Islet precursor cell (in vitro differentiated cells): ENCODE measurements at places on chromosomes 4 and X.

GRCh38 chr4:41874873-41875272 is 60.4 kb upstream of the TMEM33 start:
- no peak for DNase-seq

- DNase-seq, result no peak
These were observed 359.9 kb upstream of the CNKSR2 start for GRCh38 chrX:21014326-21014725.

- DNase-seq, result no peak
These were observed 108.6 kb downstream of the PPP3CA start for GRCh38 chr4:101238706-101239105.

- DNase-seq, result no peak
These were observed 51.9 kb upstream of the IRF2 start for GRCh38 chr4:184526228-184526627.

DNA sequence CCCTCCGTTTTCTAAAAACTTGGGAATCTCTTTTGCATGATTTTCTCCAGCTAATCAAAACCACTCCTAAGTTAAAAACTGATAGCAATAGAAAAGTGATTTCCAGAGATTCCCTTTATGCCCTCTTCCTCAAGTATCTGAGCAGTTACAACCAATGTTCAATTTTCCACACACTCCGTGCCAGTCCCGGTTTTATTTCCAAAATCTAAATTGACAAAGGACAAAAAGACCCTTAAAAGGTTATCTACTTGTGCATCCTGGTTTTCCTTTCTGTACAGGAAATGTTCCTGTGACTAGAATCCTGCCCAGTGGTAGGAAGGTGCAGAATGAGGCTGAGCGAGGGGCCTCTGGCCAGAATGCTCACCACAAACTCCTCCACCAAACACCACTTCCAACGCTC is 1.3 kb downstream of the SFRP2 start:
- DNase-seq, result no peak

GRCh38 chrX:41960142-41960541 is 36.8 kb upstream of the CASK start:
- DNase-seq, result no peak

DNA sequence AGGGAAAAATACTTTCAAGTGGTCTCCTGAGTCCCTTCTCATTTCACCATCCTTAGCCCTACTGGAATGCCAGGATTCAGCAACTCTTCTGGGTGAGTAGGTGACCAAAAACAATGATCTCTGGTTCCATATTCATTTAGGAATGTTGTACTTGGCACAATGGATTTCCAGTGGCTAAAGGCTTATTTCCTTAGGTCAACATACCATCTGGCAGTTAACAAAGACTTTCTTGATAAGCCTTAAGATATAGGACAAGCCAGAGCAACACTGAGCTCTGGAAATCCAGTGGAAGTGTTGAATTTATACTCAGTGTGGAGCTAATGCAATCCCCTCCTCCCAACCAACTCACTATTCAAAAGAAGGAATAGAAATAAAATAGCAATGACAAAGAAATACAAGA is 139.4 kb upstream of the EMCN start:
- no peak for DNase-seq

GRCh38 chr4:142777045-142777743 is 68.9 kb downstream of the INPP4B start:
- no peak for DNase-seq

DNA sequence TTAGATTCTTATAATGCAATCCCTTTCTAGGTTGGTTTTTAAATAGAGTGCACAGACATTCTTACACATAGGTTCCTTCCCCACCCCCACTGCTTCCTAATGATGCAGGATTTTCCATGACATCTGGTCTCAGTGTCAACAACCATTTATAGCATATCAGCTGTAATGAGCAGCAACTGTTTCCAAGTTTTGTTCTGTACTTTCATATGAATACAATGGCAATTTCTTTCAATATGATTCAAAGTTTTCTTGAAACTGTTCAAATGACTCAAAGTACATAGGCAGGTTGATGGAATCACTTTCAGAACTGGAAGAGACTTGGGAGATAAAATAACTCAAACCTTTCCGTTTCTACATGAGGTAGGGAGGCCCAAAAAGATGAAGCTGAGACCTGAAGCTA is 220.7 kb downstream of the CAMK2D start:
- no peak for DNase-seq

- DNase-seq, result no peak
These were observed 41.8 kb upstream of the CLDN24 start for GRCh38 chr4:183364025-183364424.

DNA sequence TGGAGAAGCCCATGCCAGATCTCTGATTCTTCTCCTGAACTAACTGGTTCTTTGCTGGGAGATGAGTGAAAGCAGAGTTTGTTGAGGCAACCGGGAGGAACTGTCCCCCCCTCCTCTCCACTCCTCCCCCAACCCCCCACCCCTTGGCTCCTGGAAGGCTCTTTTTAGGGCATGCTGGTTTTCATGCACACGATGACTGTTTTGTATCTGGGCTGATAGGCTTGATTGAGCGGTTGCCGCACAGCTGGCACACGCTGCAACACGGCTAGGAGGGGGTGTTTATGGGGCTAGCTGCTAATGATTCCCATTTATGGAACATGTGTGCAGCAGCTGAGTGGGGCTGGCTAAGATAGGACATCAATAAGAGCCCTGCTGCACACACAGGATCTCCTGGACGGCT is 137.2 kb downstream of the SMIM20 start:
- no peak for DNase-seq

- DNase-seq, result no peak
These were observed 88.7 kb downstream of the SLC16A2 start for GRCh38 chrX:74509989-74510388.

DNA sequence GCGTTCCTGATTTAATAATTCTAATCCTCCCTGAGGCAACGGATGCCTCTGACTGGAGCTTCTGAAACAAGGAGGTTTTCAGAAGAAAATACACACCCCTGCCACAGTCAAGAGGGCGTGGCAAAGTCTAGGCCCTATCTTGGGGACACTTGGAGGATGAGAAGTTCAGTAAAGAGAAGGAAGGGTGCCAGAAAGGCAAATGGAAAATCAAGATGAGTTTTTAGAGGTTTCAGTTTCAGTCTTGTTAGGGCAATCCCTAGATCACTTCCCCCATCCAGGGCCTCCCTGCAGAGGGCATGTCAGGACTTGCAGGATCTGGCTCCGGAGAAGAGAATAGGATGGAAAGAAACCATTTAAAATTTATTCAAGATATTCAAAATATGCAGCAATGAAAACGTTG is 28.5 kb upstream of the FGF2 start:
- peak; percentile 76 for DNase-seq

DNA sequence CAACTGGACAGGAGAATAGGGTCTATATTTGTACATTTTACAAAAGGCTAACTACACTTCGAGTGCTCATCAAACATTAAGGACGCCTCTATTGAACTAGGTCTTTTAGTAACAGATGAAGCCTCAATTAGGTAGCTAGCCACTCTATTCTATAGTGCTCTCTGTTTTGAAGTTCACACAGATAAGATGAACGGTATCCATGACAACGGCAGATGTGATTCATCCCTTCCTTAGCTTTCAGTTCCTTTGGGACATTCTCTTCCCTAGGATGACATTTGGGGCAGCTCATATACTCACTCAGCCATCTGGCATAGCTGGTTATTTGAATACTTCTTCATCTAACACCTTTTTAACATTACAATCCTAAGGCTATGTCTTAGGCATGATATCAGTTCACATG is 62.4 kb upstream of the WDFY3 start:
- no peak for DNase-seq

DNA sequence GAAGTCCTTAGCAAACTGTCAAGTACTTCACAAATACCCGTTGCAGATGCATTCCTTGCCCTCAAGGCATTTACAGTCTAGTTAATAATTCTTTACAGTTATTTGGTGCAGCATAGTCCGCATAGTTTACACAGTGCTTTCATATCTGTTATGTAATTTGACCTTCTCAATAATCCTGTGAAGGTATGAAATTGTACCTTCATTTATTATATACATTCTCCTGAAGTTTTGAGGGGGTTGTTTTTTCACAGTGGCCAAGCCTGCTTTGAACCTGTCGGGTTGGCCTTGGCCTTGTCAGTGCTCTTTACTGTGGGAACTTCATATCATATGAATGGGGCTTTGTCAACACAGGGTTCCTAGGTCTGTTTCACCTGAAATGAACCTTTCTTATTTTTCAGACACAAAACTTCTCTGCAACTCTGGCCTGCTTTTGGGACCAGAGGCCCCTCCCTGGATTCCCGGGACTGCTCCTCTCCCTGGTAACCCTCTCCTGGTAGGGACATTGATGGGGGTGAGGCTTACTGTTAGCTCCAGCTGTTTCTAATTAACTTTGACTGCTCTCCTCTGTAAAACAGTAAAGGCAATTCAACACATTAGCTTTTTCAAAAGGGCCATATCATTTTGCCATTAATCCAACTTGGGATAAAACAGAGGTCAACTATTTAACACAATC is 9.1 kb downstream of the IGFBP7 start:
- DNase-seq, result peak; percentile 62

- DNase-seq, result no peak
These were observed 25.6 kb downstream of the ZDHHC9 start for GRCh38 chrX:129818123-129818522.

- peak; percentile 64 for DNase-seq
These were observed 106.5 kb upstream of the STOX2 start for GRCh38 chr4:183798301-183799253.

DNA sequence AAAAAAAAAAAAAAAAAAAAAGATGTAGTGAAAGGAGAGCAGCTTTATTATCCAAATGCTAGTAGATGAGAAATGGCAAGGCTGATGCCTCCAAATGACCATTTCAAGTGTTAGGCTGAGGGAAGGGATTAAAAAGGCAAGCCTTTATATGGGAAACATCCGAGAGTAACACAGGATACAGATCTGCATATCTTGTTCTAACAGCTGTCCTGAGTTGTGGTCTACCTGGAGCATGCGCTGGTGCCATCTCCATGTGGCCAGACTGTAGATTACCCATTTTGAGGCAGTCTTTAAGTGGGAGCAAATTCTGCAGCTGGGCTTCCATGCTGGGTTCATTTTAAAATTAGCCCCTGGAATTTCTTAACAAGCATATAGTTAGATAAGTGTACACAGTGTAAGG is 26.0 kb upstream of the ELF2 start:
- no peak for DNase-seq

DNA sequence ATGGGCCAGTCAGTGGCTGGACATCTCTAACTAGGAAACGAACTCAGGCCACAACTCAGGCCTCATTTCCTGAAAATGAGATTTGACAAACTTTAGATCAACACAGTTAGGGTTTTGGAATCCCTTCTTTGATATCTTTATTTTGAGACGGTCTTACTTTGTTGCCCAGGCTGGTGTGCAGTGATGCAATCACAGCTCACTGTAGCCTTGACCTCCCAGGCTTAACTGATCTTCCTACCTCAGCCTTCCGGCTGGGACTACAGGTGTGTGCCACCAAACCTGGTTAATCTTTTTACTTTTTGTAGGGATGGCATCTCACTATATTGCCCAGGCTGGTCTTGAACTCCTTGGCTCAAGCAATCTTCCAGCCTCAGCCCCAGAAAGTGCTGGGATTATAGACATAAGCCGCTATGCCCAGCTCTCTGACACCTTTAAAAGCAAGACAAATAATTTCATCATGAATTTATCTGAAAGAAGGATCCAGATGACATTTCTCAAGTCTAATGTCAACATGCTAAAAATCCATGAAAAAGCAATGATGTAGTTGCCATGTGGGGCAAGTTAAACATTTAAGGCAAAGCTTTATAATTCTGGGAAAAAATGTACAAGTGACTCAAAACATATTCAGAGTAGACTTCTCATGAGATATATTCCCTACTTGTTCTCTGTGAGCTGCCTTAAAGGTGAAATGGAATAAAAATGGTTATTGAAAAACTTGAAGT is 89.1 kb upstream of the CBR4 start:
- no peak for DNase-seq

- DNase-seq, result no peak
These were observed 27.4 kb downstream of the TMPRSS11B start for GRCh38 chr4:68218044-68218443.

- DNase-seq, result no peak
These were observed 76.9 kb upstream of the AFAP1 start for GRCh38 chr4:8016527-8016926.

DNA sequence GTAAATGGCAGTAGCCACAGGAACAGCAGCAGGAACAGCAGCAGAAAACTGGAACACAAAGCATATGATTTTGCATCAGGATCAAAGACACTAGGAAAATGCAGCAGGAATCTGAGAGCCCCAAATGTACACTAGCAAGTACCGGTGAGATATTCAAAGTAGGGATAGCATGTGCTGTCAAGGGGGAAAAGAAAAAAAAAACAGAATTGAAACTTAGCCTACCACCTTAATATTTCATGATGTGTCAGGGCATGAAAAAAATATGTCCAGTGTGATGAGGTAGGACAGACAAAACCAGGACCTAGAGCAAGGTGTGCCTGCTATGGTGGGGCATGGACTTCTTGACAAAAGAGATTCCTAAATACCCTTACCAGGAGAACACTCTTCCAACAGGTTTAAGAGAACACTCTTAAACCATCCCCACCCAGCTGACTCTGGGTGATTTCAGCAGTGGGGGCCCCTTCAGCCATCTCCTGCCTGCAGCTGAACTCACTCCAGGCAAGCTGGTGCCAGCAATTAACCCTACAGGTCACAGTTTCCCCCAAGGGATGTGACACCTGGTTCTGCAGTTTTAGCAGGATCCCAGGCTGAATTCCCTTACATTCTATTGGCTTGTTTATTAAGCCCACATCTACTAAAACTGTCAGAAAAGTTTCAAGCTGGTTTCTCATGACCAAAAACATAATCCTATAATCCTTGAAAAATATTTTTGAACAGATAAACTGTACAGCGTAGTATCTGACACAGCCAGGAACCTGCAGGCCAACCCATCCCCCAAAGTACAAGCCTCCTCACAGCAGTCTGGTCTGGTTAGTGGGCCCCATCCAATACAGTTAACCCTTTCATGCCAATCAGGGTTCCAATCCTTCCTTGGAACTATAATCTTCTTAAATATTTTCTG is 62.9 kb upstream of the FMR1 start:
- DNase-seq, result no peak

GRCh38 chr4:7556558-7556957 is 121.8 kb upstream of the PSAPL1 start:
- no peak for DNase-seq

- no peak for DNase-seq
These were observed 738.6 kb downstream of the PCDH7 start for GRCh38 chr4:31458813-31459212.

GRCh38 chrX:119783026-119783425 is 8.4 kb downstream of the RPL39 start:
- DNase-seq, result no peak

DNA sequence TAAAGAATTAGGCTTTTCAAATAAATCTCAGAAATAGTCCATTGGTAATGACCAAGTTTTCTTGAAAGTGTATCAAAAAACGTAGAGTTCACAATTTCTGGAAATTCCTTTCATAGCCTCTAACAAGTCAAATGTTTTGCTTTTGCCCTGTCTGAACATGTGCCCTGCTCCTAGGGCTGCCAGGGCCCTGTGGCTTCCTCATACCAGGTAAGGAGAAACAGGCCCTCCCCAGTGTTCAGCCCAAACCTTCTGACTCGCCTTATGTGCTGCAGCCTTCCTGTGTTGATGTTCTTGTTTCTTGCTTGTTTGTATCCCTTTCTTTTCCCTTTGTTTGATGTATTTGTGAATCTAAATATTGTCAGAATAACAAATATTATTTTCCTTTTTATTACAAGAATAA is 146.1 kb upstream of the PACRGL start:
- no peak for DNase-seq

- DNase-seq, result no peak
These were observed 9.6 kb downstream of the UBA6 start for GRCh38 chr4:67691328-67691727.

- DNase-seq, result peak; percentile 60
These were observed 4.8 kb upstream of the CXCL1 start for GRCh38 chr4:73864365-73864764.
